Suprapubic skin (tissue), 4 donors: ENCODE measurements at places on chromosomes 16 and 17.

- H3K36me3 ChIP-seq = no peaks in the 10 kb centered on the region
- peaks cover 72% of the 10 kb centered on the region for H3K4me1 ChIP-seq
- H3K27ac ChIP-seq = peak overlapping the region; percentile 69
- peak overlapping the region; percentile 79 for H3K4me3 ChIP-seq
- DNase-seq = no peak
Measured at GRCh38 chr17:14302091-14302430, 1.2 kb downstream of the HS3ST3B1 start.

GRCh38 chr17:77127735-77128361 is 12.9 kb upstream of the SEC14L1 start:
- H3K27ac ChIP-seq = peak overlapping the region; percentile 72
- no peaks in the 10 kb centered on the region for H3K36me3 ChIP-seq
- peak overlapping the region; percentile 10 for H3K4me3 ChIP-seq
- peaks cover 71% of the 10 kb centered on the region for H3K4me1 ChIP-seq
- H3K27me3 ChIP-seq = no peaks in the 10 kb centered on the region

GRCh38 chr17:46836500-46836899 is 14.9 kb upstream of the WNT9B start:
- H3K27ac ChIP-seq = no peak overlapping the region
- no peak for DNase-seq
- no peaks in the 10 kb centered on the region for H3K36me3 ChIP-seq
- H3K4me1 ChIP-seq = peaks cover 7% of the 10 kb centered on the region

DNA sequence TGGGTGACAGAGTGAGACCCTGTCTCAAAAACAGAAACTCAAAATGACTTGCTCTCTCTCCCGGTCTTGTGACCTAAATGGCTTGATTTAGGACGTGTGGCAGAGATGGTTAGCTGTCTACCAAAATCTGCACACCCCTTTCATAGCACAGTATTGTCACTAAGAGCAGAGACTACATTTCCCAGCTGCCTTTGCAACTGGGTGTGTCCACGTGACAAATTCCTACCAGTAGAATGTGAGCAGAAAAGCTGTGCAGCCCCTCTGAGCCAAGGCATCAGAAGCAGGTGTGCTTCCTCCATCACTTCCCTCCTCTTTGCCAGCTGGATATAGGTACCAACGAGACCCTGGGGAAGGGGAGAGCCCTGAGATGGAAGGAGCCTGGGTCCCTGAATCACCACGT is 25.5 kb downstream of the GPR142 start:
- H3K36me3 ChIP-seq = no peaks in the 10 kb centered on the region
- H3K4me3 ChIP-seq = no peak overlapping the region
- H3K27me3 ChIP-seq = no peaks in the 10 kb centered on the region
- H3K4me1 ChIP-seq = peaks cover 3% of the 10 kb centered on the region
- no peak overlapping the region for H3K27ac ChIP-seq

DNA sequence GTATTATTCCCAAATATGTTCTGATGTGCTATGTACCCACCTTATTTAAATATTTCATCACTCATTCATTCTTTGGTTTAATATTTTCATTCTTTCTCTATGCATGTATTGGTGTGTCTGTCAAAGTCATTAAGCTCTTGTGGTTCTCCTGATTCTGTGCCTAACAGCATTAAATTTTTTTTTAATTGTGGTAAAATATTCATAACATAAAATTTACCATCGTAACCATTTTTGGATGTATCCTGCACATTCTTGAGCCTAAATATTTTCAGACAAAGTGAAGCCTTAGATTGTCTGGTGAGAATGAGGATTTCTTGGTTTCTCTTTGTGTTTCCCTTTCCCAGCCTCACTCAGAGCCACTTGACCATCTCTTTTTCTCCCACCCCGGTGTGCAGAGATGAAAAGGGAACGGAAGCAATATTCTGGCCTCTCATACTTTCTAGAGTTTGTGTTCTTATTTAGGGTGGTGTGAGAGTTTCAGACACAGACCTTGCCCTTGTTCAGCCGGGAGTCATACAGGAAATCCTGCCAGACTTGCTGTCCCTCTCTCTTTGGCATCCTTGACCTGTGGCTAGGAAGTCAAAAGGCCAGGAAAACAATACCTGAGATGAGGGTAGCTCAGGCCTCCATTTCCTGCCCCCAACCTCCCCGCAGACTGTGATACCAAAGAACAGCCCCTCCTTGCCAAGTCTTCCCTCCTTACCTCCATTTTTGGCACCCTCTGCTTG is 4.9 kb downstream of the CCL5 start:
- H3K36me3 ChIP-seq = no peaks in the 10 kb centered on the region
- H3K27ac ChIP-seq = no peak overlapping the region
- no peak for DNase-seq
- no peak overlapping the region for H3K4me3 ChIP-seq
- H3K4me1 ChIP-seq = no peaks in the 10 kb centered on the region
- no peaks in the 10 kb centered on the region for H3K27me3 ChIP-seq

GRCh38 chr17:77099997-77100396 is 40.8 kb upstream of the SEC14L1 start:
- DNase-seq = peak; percentile 77
- H3K4me3 ChIP-seq = no peak overlapping the region
- H3K36me3 ChIP-seq = peaks cover 7% of the 10 kb centered on the region
- H3K27ac ChIP-seq = peak overlapping the region; percentile 39
- H3K4me1 ChIP-seq = peaks cover 53% of the 10 kb centered on the region
- H3K27me3 ChIP-seq = no peaks in the 10 kb centered on the region

GRCh38 chr17:53142890-53143289 is 679.8 kb upstream of the KIF2B start:
- H3K27me3 ChIP-seq = no peaks in the 10 kb centered on the region
- no peaks in the 10 kb centered on the region for H3K36me3 ChIP-seq
- H3K4me1 ChIP-seq = no peaks in the 10 kb centered on the region
- no peak overlapping the region for H3K27ac ChIP-seq
- H3K4me3 ChIP-seq = no peak overlapping the region

DNA sequence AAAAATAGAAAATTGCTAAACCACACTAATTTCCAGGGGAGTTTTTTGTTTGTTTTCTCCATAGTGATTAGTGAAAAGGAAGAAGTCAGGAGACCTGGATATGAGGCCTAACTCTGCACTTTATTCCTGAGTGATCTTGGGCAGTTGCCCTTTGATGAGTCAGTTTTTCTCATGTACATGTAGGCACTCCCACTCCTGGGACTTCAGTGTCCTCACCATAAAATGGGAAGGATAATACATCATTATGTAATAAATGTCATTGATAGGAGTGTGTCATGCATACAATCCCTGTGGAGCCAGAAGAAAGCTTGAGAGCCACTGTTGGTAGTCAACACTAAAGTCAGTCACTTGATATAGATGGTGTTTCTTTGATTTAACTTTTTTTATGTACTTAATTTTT is 32.5 kb downstream of the WIPF2 start:
- no peak for DNase-seq
- H3K36me3 ChIP-seq = peaks cover 4% of the 10 kb centered on the region
- H3K27ac ChIP-seq = peak overlapping the region; percentile 34
- H3K27me3 ChIP-seq = no peaks in the 10 kb centered on the region

DNA sequence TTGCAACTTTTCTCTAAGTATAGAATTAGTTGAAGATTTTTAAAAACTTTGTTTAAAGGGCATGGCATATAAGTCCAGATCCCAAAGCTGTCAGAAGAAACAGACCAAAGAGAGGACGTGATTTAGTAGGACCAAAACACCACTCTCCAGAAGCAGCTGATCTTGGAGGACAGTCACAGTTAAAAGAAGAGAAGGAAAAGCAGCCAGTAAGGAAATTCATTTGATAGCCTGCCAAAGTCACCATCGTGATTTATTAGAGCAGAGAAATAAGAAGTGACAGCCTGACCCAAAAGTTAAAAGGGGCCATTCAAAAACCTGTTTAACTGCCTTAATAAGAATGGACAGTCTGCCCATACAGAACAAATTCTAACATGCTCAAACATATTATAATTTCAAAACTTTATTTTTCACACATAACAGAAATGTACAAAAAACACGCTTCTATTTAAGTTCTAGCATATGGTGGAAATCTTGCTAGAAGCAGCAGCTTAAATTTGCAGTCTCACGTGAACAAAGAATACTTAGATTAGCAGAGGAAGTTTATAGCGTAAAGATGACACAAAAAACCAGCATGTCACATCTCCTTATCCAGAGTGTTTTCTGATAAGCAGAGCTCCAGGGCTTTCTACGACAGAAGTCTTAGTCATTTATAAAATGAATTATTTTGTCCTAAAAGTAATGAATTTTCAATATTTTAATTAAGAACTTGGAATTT is 37.2 kb downstream of the TXNDC11 start:
- H3K4me3 ChIP-seq = no peak overlapping the region
- H3K27me3 ChIP-seq = no peaks in the 10 kb centered on the region
- no peak for DNase-seq
- peaks cover 22% of the 10 kb centered on the region for H3K36me3 ChIP-seq
- no peak overlapping the region for H3K27ac ChIP-seq

GRCh38 chr17:13531721-13532120 is 70.0 kb downstream of the HS3ST3A1 start:
- no peaks in the 10 kb centered on the region for H3K27me3 ChIP-seq
- H3K27ac ChIP-seq = no peak overlapping the region
- no peak for DNase-seq
- H3K4me1 ChIP-seq = no peaks in the 10 kb centered on the region
- no peak overlapping the region for H3K4me3 ChIP-seq
- H3K36me3 ChIP-seq = no peaks in the 10 kb centered on the region

DNA sequence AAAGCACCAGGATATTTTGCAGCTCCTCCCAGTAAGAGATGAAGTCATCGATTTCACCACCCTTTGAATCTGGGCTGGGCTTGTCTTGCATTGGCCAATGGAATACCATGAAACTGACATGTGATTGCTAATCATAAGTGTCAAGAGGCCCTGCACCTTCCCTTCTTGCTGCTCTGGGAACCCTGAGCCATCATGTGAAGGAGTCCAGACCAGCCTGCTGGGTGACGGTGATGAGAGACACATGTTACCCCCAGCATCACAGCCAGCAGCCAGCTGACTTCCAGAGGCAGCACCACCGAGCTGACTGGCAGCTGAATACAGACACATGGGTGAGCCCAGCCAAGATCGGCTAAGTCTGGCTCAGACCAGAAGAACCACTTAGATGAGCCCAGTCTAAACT is 43.6 kb upstream of the CACNG4 start:
- H3K4me1 ChIP-seq = no peaks in the 10 kb centered on the region
- no peak overlapping the region for H3K27ac ChIP-seq
- H3K4me3 ChIP-seq = no peak overlapping the region

DNA sequence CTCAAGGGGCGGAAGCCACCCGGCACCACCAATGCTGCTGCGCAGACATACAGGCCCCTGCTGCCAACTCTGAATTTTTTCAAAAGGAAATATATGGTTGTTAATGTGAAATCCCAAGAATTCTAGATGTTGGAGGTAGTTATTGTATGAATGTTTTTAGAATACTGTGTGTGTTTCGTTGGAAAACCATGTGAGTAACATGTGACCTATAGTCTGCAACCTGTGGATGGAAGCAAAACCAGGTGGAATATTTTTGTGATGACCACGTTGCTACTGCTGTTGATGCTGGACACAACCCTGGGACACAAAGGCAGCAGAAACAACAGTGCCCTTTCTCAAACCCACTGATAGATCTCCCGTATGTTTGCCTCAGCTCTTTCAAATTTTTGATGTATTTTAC is 376.3 kb upstream of the SALL1 start:
- no peak for DNase-seq
- no peak overlapping the region for H3K27ac ChIP-seq
- H3K4me3 ChIP-seq = no peak overlapping the region
- H3K27me3 ChIP-seq = no peaks in the 10 kb centered on the region
- no peaks in the 10 kb centered on the region for H3K36me3 ChIP-seq
- no peaks in the 10 kb centered on the region for H3K4me1 ChIP-seq

GRCh38 chr17:50114849-50115357 is 15.1 kb downstream of the SAMD14 start:
- H3K4me3 ChIP-seq = no peak overlapping the region
- peaks cover 13% of the 10 kb centered on the region for H3K27me3 ChIP-seq
- peaks cover 34% of the 10 kb centered on the region for H3K4me1 ChIP-seq
- DNase-seq = no peak
- H3K36me3 ChIP-seq = peaks cover 8% of the 10 kb centered on the region
- no peak overlapping the region for H3K27ac ChIP-seq

- no peak overlapping the region for H3K4me3 ChIP-seq
- no peaks in the 10 kb centered on the region for H3K36me3 ChIP-seq
- no peak overlapping the region for H3K27ac ChIP-seq
- peaks cover 64% of the 10 kb centered on the region for H3K4me1 ChIP-seq
- H3K27me3 ChIP-seq = no peaks in the 10 kb centered on the region
Measured at GRCh38 chr17:81333616-81334368, 38.7 kb upstream of the SLC38A10 start.
